GM23248 (cell line): ENCODE measurements at places on chromosomes 5 and 9.

DNA sequence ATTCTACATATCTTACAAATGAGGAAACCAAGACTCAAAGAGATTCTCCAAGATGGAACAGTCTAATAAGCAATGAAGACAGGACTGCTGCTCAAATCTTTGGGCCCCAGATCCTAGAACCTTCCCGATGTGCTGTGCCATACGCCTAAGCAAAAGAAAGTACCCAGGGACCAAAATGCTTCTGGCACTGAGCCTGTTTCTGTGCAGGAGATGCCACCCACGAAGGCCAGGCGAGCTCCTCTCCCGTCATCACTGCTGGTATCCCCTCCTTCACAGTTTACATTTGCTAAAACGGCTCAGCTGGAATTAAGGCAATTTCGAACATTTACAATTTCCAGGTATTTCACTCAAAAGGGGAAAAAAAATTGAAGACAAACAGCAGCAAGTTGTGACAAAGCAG is 277.5 kb downstream of the DENND1A start:
- DNase-seq: no peak

GRCh38 chr9:94079236-94079635 is 5.0 kb upstream of the PTPDC1 start:
- no peak for DNase-seq

- DNase-seq: no peak
These were observed 15.8 kb downstream of the ADAMTS13 start for GRCh38 chr9:133437753-133438531.

- no peak for DNase-seq
These were observed 66.3 kb upstream of the ZBTB43 start for GRCh38 chr9:126738553-126738952.

DNA sequence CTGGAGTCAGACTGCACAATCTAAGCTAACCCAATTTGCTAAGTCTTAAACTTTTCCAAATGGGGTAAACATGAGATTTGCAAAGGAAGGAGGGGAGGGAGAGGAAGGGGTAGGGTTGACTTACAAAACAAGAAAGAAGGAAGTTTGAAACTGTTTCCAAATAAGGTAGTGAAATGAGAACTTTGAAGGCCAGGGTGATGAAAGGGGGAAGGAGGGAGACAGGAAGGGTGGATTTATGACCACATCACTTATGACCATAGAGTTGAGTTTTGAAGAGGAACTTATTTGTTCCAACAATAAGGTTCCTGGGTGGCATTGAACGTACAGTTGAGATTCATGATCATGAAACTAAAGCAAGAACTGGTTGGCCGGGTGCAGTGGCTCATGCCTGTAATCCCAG is 72.5 kb upstream of the DAPK1 start:
- no peak for DNase-seq

GRCh38 chr9:118401546-118401945 is 697.3 kb downstream of the TLR4 start:
- DNase-seq: no peak

DNA sequence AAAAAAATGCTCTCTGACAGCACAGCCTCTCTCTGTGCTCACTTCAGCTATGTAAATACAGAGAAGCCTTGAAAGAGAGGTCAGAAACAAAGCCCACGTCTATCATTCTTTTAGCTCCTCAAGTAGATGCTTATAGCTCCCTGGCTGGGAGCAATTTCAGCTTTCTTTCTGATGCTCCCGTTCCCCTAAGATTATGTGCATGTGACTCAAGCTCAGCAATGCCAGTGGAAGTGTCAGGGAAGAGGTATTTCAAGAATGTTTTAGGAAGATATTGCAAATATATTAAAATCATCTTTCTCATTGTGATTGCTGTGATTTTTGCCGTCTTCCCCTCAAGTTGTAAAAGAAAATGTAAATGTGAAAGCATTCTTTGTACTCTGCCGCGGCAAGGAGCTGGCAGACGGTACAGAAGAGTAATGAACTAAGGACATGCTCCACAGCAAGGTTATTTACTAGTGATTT is 1353.7 kb upstream of the ACO1 start:
- peak; percentile 23 for DNase-seq

DNA sequence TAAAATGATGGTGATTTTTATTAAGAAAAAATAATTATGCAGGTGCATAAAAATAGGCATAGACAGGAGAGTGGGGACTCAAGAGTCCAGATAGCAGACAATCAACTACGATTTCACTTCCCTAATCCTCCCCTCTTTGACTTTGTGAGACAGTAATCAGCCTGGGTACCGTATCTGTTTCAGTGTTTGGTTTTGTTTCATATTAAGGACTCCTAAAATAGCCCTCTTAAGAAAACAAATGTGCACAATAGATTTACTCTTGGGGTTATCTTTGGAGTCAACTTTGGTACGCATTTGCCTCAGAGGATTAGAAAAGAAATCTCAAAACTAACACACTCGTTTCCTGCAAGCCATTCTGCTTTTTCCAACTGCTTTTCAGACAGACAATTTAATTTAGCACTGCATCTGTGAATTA is 96.3 kb downstream of the ZNF608 start:
- DNase-seq: no peak

GRCh38 chr5:16456103-16456832 is 9.3 kb downstream of the ZNF622 start:
- peak; percentile 81 for DNase-seq

DNA sequence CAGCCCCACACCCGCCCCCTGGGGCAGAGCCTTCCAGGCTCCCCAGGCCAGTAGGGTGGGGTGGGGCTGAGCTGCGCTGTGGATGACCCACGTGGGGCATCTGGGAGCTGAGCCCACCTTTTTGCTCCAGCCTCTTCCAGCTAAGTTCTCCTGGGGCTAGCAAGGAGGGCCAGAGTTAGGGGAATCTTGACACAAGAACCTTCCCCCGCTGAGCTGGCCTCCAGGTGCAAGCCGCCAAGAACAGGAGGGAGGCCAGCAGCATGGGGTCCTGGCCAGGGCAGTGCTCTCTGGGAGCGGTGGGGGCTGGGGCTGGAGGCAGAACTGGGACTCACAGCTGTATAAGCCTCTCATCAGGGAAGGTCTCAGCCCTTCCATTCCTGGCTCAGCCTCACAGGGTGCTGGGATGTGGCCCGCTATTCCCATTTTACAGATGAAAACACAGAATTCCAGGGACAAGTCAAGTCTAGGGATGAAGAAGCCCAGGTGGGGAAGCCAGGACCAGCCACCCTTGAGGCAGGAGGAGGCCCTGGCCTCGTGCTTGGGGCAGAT is 21.5 kb downstream of the SARDH start:
- no peak for DNase-seq

DNA sequence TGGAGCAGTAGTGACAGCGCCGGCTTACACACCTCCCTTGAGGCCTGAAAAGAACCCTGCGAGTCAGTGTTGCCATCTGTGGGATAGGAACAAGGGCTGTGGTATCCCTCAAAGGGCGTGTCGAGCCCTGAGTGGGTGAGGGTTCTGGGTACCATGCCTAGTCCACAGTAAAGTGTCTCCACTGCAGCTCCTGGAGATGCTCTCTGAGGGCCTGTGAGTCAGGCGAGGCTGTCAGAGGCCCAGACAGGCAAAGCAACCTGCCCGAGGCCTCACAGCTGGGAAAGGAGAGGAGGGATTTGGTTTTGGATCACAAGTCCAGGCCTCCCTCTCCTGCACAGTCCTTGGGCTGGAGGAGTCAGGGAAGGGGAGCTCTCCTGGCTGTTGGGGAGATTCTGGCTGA is 6.1 kb downstream of the PRRX2 start:
- peak; percentile 82 for DNase-seq

DNA sequence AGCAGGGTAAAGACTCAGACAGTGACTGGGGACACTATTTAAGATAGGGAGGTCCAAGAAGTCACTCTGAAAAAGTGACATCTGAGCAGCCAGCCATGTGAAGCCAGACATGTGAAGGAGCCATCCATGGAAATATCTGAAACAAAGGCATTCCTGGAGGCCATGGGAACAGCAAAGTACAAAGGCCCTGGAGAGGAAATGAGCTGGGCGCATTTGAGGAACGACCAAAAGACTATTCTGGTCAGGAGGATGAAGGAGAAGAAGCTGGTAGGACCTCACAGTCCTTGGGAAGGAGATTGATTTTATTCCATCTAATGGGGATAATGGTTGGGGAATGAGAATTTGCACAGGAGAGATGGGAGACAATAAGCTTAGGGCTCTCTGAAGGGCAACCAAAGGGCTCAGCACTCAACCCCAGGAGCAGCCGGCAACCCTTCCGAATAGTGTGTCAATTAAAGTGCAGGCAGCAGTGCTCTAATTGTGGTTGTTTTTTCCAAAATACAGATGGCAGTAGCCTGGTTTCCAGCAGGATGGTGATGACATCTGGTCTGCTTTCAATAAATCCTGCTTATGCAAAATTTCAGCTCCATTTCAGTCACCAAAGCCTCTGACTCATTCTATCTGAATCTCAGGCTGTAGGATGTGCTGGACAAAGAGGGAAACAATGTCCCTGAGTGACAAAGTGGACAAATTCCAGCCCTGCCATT is 26.7 kb downstream of the FOXI1 start:
- DNase-seq: peak; percentile 83

DNA sequence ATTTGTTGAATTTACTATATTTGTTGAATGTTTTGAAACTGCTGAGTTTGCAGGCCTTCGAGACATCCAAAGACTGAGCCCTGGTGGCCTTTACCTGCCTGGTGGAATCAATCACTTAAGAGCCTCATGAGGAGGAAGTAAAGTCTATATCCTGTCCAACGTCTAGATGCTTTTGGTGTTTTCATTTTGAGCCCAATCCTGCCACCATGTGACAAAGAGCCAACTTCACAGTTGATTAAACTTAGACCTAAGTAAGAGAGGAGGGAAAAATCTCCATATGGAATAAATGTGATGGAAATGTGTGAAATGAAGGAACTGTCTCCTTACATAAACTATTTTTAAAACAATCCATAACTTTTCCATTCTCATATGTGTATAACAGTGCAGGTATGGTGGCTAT is 220.1 kb downstream of the PRR16 start:
- peak; percentile 33 for DNase-seq

GRCh38 chr5:102916109-102916508 is 161.0 kb downstream of the PAM start:
- DNase-seq: peak; percentile 71

DNA sequence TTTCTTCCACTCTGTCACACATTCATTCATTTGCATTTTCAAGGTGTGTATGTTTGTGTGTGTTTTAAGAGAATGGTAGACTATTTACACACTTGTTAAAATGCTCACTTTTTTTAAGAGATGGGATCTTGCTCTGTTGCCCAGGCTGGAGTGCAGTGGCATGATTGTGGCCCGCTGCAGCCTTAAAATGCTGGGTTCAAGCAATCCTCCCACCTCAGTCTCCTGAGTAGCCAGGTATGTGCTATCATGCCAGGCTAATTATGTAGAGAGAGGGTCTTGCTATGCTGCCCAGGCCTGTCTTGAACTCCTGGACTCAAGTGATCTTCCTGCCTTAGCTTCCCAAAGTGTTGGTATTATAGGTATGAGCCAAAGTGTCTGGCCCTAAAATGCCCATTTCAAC is 173.5 kb downstream of the PDE4D start:
- DNase-seq: no peak

GRCh38 chr5:106292654-106293053 is 1378.1 kb downstream of the EFNA5 start:
- peak; percentile 23 for DNase-seq

GRCh38 chr5:116778032-116778431 is 203.4 kb upstream of the SEMA6A start:
- no peak for DNase-seq

DNA sequence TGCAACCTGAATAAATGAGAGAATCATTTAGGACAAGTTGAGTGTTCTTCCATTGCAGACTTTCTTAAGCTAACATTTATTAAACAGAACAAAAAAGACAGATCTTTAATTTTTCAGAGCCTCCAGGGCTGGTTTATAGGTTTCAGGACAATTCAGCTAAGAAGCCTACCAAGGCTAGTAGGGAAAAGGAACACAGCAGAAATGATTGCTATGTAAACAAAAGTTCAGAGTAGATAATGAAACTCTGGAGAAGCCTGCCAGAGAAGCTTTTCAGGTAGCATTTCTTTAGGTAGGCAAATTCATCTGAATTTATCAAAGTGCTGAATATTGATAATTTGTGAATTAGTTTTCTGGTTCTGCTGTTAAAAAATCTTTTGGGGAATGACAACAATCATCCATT is 264.2 kb downstream of the DEPDC1B start:
- DNase-seq: no peak

DNA sequence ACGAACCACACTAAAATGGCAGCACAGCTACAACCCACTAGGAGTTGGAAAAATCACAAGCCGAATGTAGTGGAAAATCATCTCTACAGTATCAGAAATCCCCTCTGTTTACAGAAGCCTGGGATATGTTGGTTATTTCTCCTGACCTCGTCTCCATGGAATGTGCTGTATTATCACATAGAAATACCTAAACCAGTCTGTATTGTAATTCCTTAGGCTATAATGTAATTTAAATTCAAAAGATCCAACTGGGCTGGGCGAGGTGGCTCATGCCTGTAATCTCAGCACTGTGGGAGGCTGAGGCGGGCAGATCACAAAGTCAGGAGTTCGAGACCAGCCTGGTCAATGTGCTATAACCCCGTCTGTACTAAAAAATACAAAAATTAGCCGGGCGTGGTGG is 244.8 kb upstream of the MPDZ start:
- DNase-seq: no peak

DNA sequence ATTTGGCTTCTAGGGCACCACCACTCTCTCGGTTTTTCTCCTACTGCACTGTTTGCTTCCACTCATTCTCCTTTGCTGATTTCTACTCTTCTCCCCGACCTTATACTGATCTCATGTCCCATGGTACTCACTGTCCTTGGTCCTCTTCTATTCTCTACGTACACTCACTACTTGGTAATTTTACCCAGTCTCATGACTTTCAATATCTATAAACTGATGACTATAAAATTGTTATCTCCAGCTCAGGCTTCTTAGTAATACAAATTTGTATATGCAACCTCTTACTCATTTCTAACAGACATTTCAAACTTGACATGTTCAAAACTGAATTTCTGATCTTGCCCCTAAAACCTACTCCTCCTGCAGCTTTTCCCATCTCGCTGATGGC is 4.1 kb downstream of the RAPGEF6 start:
- peak; percentile 43 for DNase-seq

DNA sequence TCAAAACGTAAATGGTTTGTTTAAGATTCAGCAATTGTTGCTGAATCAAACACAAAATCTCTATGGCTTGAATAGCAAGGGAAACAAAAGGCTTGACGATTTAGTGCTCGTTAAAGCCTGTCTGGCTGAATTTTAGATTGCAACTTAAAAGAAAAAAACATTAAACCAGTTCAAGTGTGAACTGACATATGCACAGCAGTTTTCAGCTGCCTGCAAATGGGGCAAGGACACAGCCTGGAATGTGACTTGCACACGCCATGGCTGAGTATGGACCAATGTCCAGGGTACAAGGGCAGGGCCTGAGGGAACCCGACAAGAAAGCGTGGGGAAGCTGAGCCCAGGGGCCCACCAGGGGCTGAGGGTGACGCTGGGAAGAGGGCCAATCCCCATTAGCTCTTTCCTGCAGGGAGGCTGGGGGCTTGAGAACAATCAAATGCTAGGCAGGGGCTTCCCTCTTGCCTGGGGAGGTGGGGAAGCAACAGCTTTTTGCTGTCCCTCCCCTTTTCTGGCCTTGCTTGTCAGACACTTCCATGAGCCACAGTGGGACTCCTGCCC is 89.6 kb upstream of the LRRTM2 start:
- DNase-seq: no peak
